ENCODE measurements at places on chromosomes 3 and 15.

DNA sequence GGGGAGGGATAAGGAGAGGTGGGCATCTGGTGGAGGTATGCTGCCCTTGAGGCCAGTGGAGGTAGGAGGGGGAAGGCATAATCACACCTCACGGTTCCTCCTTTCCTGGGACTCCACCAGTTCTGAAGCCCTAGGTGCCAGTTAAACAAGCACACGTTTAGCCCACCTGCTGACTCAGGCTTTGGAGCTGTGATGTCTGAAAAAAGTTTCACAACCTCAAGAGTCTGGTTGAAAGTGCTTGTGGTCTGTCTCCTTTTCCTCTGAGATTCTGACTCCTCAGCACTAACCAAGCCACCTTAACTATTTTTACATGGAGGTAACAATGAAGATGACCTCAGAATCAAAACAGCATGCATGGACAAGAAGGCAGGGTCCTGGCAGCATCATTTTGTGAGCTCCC is 23.0 kb downstream of the HPS3 start:
- no peak for DNase-seq

DNA sequence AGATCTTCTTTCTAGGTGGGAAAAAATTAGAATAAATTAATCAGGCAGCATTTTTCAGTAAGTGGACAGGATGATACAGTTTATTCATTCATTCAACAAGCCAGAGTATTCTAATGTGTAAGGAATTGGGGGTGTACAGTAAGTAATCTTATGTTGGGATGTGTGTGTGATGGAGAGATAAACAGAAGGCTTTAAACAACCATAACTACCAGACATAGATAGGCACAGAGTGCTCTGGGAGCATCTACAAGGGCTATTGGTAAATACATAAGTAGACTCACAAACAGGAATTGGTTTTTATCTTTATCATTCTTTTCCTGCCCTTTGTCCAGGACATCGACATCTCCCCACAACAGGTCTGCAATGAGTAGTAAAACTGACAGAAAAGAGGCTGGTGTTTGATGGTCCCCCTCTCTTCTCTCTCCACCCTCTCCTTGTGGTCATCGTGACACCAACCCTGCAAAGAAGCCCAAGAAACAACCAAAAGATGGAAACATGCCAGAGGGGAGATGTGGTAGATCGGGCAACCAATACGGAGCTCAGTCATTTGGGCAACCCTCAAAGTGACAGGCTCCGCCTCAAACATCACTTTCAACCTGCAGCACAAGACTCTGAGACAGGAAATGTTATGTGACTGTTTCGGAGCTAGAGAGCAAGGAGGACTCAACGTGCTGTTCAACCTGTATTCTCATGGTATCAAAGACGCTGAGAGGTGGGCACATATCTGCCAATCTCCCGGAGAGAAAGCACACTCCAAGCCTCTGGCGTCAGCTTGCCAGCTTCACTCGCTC is 28.7 kb upstream of the B3GNT5 start:
- DNase-seq, result no peak

DNA sequence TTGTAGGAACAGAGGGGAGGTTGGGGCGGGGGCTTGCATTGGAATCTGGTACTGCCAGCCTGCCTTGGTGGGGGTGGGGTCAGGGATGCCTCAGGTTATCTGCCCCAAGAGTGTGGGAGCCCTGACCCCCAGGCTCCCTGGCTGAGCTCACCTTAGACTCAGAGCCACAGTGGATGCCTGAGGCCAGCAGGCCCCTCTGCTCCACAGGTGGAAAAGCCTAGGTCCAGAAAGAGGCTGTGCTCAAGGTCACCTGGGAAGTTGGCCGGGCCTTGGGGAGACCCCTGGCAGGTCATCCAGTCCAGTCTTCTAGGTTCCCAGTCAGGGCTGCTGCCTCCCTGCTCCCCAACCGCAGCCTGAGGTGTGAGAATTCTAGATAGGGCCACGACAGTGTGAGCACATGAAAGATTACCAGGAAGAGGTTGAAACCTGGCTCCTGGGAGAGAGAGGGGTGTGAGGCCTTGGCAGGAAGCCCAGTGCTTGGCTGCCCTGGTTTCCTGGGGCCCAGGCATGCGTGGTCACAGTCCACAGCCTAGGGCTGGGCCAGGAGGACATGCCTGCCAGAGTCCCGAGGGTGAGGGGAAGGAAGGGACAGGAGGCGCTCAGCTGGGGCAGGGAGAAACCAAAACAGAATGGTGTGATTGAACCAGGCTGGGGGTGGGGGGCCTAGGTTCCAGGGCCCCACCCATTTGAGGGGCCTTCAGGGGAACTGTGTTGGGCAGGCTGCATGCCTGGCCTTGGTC is 4.9 kb downstream of the HDAC11 start:
- no peak for DNase-seq

DNA sequence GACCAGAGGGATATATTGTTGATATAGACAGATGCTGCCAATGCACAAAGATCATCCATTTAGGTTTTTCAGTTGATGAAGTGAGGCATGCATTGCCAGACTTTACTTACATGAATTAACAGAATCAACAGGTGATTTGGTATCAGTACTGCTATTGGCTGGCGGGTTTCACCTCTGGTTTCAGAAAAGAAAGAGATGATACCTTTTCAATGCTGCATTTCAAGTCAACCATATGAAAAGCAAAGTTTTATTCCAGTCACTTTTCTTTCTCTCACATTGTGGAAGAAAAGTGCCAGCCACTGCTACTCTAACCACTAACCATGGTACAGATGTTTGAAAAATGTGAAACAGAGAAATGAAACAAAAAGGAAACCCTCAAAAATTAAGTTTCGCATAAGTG is 289.1 kb downstream of the TIGIT start:
- DNase-seq, result no peak

GRCh38 chr3:124156866-124157712 is 165.2 kb upstream of the ROPN1 start:
- DNase-seq, result no peak

GRCh38 chr3:33173103-33173502 is 45.5 kb downstream of the SUSD5 start:
- no peak for DNase-seq

- DNase-seq, result no peak
Measured at GRCh38 chr15:70291305-70292075, 193.8 kb upstream of the TLE3 start.

- DNase-seq, result no peak
Measured at GRCh38 chr15:72584006-72584405, 70.5 kb upstream of the GOLGA6B start.

- DNase-seq, result no peak
Measured at GRCh38 chr15:89358435-89358754, 23.8 kb upstream of the POLG start.

DNA sequence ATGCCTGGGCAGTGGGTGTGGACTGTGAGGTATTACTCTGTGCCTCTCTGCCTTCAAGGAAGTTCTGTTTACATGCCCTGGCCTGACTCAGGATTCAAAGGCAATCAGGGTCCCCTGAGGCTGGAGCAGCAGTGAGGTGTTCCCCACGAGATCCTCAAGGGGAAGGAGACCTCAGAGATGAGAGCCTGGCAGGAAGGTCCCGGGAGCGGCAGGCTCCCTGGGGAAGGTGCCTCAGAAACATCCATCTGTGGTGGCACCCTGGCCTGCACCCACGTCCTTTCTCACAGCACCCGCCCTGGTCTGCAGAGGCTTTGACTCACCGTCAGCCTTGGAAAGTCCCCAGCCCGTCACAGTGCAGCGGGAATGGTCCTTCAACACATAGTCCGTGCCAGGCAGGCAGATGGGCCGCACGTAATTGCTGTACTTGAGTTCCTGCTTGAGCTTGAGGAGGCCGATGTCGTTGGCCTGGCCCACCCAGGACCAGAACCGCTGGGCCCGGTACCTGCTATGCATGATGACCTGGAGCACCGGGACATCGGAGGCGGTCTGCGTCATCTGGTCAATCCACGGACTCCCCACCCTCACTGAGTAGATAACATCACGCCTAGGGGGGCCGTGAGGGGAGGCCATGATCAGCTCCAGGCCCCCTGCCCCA is 3.6 kb downstream of the PRSS50 start:
- no peak for DNase-seq

DNA sequence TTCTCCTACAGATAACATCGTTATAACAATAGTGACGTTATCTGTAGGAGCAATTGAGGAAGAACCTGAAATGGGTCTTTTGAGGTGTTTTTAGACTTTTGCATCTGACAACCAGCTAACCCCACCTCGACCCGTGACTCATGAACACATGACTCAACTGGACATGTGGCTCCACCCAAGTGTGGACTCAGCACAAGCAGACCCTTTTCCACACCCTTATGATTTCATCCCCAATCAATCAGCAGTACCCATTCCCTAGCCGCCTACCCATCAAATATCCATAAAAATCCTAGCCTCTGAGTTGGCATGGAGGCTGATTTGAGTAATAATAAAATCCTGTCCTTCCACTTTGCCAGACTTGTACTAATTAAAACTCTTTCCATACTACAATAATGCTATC is 255.4 kb downstream of the ARPP21 start:
- DNase-seq, result no peak

DNA sequence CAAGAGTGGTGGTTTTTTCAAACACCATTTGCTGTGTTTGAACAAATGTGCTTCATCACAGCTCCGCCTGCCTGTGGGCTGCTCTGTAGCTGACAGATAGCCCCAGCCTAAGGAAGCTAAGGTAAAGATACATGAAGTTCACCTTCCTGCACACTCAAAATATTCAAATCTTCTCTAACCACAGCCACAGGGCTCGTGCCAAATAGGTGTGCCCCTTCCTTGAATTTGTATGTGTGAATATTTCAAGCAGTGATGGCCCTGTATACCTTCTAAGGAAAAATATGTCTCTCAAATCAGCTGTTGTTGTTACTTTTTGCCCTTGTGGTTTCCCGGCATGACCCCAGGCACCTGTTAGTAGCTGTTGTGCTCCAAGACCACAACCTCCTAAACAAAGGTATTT is 92.8 kb downstream of the CCNL1 start:
- no peak for DNase-seq

GRCh38 chr3:114848082-114848481 is 299.0 kb downstream of the ZBTB20 start:
- no peak for DNase-seq

GRCh38 chr3:88013592-88013991 is 45.2 kb downstream of the CGGBP1 start:
- DNase-seq, result no peak

DNA sequence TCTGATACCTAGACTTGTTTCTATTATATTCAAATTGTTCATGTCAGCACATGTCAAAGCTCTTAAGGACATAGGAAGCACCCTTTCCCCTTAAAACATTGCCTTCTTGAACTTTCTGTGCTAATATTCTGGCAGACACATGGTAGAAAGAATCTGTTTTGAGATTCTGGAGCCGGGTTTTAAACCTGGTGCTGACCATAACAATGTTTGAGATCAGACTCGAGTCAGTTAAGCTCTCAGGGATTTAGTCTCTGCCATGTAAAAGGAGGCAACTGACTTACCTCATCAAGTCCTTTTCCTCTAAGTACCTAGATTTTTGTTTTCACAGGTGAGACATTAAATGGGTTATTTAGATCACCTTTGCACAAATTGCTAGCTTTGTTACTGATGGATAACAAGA is 38.9 kb downstream of the RBMS3 start:
- no peak for DNase-seq

DNA sequence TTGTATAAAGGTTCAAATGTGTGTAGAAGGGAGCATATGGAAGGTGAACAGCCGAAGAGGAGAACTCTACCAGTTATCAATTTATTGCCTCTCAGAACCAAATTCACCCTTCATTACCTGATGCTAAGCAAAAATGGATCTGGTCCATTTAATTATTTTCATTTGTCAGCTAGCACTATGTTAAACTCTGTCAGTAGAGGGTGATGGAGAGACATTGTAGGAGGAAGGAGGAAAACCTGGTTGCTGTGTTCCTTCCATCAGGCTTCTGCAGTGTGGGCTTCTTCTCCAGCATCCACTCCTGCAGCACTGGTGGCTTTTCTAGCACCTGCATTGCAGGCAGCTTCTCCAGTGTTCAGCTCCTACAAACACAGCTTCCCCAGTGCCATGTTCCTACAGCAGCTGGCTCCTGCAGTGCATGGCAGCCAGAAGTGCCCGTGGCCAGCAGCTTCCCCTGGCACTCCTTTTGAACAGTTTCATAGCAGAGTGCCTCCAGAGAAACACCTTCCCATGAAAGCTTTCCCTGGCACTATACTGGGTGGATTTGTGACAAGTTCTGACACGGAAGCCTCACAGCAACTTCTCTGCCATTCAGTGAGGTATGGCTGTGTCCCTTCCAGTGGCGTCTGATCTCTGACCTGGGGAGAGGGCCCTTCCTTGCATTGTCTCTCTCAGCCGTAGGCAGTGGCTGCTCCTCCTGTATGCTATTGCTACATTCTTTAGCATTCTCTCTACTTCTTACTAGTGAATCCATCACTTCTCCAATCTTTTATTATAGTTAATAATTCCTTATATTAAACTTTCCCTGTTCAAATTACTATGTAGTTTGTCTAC is 14.6 kb upstream of the IL17RD start:
- DNase-seq, result no peak

GRCh38 chr3:17151598-17152373 is 267.0 kb downstream of the PLCL2 start:
- DNase-seq, result no peak

DNA sequence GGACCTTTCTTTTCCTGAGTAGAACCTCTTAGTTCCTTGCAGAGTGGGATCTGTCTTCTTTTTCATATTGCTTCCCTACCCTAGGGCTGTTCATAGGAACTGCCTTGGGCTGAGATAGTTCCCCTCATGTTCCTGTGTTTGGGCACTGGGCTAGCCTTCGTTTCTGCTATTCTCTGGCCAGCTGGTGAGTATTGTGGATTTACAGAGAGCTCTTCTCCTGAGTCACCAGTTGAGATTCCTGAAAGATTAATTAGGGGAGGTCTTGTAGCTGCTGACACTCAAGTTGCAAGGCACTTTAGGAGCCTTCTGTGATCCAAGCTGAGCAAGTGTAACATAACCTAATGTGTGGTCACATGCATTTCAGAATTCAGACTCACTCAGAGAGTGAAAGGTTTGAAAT is 30.7 kb downstream of the CHD2 start:
- peak; percentile 93 for DNase-seq

DNA sequence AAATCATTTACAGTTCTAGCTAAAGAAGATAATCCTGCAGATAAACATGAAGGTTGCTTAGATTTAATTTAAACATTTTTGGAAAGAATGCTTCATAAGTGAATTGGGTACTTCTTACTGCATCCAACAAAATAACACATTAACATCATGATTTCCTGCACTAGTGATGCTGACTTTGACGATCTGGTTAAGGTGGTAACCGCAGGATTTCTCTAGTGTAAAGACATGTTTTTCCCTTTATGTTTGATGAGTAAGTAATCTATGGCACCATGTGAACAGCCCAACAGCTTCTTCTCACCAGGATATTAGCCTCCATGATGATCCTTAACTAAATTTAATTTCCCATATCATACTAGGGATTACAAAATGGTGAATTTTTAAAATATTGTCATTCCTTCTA is 14.1 kb downstream of the SPPL2A start:
- no peak for DNase-seq

All from NCI-H524 treated with DMSO at 0.1 percent for 48 hours (cell line).